ENCODE measurements at places on chromosomes 7 and 10.

DNA sequence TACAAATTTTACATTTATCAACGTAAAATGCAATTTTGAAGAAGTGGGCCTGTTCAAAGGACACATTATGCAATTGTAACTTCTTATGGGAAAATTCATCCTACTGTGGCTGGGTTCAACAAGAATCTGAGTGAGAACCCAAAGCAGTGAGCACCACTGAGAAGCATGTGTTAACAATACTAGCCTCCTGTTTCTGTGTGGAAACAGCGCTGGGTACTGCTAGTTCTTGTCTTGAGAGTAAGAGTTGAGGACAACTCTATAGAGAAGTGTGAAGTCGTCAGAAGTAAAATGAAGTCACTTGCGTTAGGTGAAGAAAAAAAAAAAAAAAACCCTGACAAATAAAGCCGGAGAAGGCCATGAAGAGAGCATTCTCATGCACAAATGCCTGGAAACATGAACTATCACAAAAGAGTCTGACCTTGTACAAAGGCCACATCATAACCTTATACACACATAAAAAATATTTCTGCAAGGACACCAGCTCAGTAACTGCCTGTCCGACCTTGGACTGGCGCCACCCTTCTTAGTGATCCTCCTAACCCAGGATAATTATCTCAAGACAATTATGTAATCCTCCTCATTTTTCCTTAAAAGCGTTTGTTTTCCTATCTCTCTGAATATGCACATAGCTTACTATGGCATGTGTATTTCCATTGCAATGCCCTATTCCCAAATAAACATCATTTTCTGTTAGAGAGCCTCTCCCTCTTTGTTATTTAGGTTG lies 554.9 kb downstream of the HTR7 start:
- no peak for DNase-seq

- DNase-seq = no peak
Observed at GRCh38 chr7:107405559-107405958, 64.3 kb upstream of the GPR22 start.

DNA sequence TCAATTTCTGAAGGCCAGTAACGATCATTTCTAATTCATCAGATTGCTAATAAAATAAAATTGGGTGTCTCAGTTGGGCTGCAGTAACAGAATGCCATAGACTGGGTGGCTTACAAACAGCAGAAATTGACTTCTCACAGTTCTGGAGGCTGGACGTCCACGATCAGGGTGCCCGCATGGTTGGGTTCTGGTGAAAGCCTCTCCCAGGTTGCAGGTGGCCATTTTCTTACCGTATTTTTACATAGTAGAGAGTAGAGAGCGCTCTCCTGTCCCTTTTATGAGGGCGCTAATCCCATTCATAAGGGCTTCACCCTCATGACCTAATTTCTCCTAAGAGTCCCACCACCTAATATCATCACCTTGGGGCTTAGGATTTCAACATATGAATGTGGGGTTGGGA lies 106.0 kb downstream of the SPAG6 start:
- DNase-seq = no peak

DNA sequence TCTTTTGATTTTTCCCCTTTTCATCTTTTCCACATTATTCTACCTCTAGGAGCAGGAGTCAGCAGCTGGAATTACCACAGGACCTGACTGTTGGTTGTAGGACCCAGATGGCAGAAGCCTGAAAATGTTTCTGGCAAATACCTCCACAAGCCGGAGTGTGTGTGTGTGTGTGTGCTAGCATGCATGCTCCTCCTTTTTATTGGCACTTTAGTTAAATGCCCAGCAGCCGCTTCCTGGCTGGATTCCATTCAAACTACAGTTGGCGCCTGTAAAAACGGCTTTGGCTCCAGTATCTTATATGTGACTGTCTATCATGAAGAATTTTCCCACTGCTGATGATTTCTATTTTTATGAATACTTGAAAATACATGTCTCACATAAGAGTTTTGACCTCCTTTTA lies 319.7 kb upstream of the SP4 start:
- DNase-seq = no peak

GRCh38 chr10:77906951-77907421 lies 19.6 kb downstream of the DLG5 start:
- no peak for DNase-seq

DNA sequence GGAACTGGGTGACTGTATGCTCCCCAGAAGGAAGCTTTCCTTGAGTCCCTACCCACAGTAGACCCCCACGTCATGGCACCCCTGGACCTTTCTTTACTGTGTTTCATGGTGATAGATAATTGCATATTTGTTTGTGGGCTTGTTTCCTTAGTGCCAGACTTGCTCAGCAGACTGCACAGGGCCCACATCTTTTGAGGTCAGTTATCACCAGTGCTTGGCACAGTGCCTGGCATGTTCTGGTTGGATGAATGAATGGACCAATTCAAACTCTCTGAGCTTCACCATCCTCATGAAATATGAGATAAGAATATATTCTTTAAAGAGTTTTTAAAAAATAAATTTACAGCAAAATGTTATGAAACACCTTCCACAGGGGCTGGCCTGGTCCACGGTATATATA lies 78.4 kb upstream of the EMX2 start:
- no peak for DNase-seq

- DNase-seq = no peak
Observed at GRCh38 chr10:72561745-72562166, 64.1 kb downstream of the MICU1 start.

GRCh38 chr7:10315881-10316280 lies 657.8 kb upstream of the PHF14 start:
- no peak for DNase-seq

DNA sequence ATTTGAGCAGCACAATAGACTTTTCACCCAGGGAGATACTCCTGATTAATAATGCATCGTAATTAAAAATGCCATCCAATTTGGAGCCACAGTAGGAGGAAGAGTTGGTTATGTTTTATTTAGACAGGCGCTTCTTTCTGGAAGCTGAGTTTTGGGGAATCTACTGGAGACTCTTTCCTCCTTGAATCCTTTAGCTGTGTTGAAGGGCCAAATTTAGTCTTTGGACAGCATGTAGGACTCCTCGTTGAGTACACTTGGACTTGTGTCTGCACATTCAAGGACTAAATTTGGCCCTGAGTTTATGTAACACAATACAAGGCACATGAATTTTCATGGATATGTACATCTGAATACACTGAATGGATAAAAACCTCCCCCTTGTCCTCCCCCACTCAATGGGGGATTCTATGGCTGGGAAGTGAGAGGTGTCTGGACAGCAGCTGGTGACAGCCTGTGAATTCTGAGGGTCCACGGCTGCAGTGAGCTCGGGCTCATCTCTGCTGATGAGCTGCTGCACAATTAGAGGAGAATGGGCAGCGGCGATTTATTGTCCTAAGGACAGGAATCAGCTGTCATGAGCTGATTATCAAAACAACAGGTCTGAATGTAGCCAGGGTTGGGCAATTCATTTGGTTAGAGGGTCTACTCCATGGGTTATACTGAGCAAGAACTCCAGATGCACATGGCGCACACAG lies 95.2 kb downstream of the PRTFDC1 start:
- DNase-seq = no peak

DNA sequence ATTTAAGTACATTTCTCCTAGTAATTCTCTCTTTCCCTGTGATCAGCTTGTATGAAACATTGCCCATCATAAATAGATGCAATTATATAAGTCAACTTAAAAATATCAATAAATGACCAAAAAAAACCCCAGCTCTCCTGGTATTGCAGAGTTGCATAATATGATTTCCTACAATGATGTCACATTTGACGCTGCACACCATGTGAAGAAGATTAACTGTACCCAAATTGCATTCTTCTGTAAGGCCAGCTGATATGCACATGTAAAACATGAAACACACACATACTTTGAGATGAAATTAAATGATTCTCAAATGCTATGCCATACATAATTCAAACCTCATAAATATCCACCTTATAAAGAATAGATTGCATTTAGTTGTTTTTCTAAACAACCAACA lies 115.5 kb downstream of the AGMO start:
- DNase-seq = no peak

DNA sequence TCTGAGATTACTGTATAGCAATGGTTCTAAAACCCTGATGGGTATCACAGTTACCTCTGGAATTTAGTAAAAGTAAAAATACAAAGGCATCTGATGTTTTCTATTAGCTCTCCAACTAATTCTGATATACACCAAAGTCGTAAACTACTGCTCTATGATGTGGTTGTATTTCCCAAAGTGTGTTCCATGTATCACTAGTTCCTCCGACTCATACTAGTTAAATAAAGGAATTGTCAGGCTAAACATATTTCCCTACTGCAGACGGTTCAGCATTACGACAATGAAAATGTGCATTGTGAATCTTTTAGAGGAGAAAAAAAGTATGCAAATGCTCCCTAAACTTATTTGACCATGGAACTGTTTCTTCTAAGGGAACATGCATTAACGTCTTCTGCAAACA lies 38.9 kb downstream of the ZNF365 start:
- DNase-seq = no peak

- DNase-seq = no peak
Observed at GRCh38 chr10:35895331-35895730, 253.2 kb upstream of the FZD8 start.

GRCh38 chr7:63112764-63113712 lies 885.6 kb upstream of the ZNF722 start:
- no peak for DNase-seq

GRCh38 chr10:129792141-129792540 lies 171.9 kb downstream of the EBF3 start:
- no peak for DNase-seq

DNA sequence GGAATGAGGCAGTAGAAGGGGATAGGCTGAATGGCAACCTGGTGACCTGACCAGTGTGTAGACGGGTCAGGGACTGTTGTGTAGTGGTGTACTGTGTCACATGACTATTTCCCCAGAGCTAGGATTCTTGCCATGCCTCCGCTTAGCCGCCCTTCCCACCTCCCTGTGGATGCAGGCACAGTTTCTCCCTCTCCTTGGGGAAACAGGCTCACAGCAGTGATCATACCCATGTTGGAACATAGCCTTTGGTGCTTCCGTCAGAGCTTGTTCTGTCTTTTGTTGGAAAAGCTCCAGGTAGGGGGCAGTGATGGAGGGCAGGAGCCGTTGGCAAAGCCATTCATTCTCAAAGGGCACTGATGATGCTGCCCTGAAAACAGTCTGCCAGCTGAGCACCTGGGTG lies 44.3 kb downstream of the OGDH start:
- no peak for DNase-seq

DNA sequence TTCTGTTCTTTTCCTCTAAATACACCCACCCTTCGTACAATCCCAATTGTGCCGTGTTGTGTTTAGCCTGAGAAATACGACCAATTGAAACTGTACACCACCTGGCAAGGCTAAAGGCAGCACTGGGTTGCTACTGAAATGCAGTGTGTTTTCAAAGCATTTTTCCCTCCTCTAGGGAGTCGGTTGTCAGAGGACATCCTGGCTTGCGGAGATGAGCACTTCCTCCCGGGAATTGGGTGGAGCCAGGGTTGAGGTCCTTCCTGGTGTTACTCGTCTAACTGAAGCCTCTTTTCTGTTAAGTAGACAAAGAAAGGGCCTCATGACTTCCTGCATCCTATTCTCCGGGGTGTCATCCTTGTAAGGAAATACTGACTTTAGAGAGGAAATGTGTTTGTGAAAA lies 133.5 kb downstream of the MTPAP start:
- no peak for DNase-seq

GRCh38 chr10:43045631-43046287 lies 31.1 kb upstream of the RET start:
- no peak for DNase-seq

- no peak for DNase-seq
Observed at GRCh38 chr7:124765401-124766352, at the start of gene GPR37. TSS of gene GPR37 (minus strand) at chr7:124765792. CDS start at chr7:124764976, 816 bp downstream.

- DNase-seq = no peak
Observed at GRCh38 chr10:13390604-13391522, 42.8 kb upstream of the SEPHS1 start.

DNA sequence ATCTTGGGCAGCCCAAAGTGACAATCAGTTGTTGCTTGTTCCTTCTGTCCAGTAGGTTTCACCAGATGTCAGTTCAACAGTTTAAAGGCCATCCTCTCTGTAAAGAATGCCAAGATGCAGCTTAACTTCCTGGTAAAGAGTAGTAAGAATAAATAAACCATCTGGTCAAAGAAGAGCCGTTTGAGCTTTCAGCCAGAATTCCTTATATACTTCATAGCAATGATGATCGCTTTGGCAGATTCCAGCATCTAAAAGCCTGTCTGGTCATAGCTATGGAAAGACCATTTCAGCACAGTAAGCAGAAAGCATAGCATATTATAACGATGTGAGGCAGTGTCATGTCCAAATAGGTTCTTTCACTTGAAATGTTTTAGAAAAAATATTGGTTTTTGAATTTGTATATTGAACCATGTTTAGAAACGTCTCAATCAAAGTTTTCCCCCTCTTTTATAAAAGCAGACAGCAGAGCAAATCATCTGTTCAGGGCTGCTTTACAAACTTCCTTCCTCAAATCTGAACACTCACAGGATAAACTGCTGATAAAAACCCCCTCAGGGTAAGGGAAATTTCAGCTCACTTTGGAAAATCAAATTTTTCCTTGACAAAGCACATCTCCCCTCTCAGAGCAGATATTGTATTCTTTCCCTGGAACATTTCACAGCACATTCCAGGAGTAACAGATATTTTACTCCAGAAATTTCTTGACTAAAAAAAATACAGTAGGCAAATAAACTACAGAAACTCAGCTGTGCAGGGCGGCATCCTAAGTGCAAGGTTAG lies 184.1 kb downstream of the NOC3L start:
- DNase-seq = no peak

- DNase-seq = no peak
Observed at GRCh38 chr7:111180338-111180737, 89.4 kb downstream of the LRRN3 start.

GRCh38 chr10:119500821-119501220 lies 41.7 kb downstream of the RGS10 start:
- no peak for DNase-seq

DNA sequence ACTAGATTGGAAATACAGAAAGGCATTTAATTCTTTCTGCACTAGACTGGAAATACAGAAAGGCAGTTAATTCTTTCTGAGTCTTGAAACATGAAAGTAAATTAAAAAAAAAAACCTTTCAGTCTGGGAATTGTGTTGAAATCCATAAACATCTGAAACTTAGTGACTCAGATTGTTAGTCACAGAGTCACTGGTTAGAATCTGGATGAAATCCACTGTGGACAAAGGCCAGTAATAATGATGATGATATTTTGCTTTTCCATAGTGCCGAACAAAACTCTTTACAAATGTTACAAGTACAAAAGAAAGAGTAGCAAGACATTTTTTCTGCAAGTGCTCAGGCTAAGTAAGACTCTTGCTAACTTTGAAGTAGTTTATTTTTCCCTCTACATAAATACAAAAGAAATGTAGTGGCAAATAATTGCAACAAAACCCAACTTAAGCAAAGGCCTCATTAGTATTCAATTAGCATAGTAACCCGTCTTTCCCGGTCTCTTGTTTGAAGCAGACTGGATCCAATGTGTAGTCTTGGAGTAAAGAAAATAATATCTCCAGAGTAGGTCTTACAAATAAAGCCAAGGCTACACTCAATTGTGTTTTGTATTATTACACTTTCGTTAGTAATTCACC lies 5.8 kb upstream of the PRTFDC1 start:
- DNase-seq = no peak

DNA sequence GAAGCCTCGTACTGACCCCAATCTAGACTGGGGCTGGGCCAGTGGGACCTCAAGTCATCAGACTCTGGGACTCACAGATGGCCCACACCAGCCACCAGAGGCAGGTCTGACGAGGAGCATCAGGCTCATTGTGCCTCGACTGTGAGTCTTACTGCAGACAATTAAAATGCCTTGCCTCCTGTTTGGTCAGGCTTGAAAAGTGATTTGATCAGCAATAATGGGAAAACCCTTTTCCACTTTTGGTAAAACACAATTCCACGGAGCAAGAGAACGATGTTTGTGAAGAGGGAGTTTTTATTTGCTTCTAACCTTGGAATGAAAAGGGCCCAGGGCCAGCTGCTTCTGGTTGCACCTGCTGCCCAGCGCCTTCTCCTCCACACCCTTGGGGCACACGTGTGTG lies 43.9 kb downstream of the C10orf143 start:
- no peak for DNase-seq
